GM23338 (cell line): ENCODE measurements at places on chromosomes 2 and 18. TPM values are rescaled to one million over a fixed set of nuclear protein-coding genes. Genes with fewer than 3 reads are reported as not detected.

The PROC gene
- 1.2 and 1.7 TPM in 2 replicates for total RNA-seq

- H3K27ac ChIP-seq: no peak overlapping the region
- no peaks in the 10 kb centered on the region for H3K36me3 ChIP-seq
- H3K4me1 ChIP-seq: peaks cover 32% of the 10 kb centered on the region
- no peak for DNase-seq
These were observed 42.0 kb downstream of the ZFP36L2 start for GRCh38 chr2:43184339-43184895.

The REG1A gene
- not detected in 2 replicates for total RNA-seq

The PASK gene
- total RNA-seq: 37.6 and 38.4 TPM in 2 replicates
